Spinal cord (tissue), 10 donors: ENCODE measurements at places on chromosomes 6 and 20. TPM values are rescaled to one million over a fixed set of nuclear protein-coding genes. Genes with fewer than 3 reads are reported as not detected.

- DNase-seq = no peak
Observed at GRCh38 chr6:133637874-133638273, 251.0 kb upstream of the TCF21 start.

- no peak for DNase-seq
Observed at GRCh38 chr6:153059311-153059710, 56.8 kb upstream of the MTRF1L start.

DNA sequence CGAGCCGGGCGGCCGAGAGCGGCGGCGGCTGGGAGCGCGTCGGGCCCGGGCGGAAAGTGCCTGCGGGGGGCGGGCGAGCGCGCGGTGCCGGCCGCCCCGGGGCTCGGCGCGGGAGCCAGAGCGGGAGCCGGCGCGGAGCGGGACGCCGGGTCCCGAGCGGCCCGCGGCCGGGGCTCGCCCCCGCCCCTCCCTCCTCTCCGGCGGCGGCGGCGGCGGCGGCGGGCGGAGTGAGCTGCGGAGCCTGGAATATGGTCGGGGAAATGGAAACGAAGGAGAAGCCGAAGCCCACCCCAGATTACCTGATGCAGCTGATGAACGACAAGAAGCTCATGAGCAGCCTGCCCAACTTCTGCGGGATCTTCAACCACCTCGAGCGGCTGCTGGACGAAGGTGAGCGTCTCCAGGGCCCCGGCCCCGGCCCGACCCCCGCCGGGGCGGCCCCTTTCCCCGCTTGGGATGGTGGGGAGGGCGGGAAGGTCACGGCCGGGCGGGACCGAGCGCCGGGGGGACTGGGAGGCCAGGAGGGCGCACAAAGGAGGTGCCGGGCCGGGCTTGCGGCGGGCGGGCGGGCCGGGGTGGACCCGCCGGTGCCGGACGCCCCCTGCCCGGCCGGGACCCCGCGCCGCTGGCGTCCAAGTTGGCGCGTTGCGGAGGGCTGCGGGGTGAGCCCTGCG lies 565 bp downstream of the QKI start:
- DNase-seq = no peak

DNA sequence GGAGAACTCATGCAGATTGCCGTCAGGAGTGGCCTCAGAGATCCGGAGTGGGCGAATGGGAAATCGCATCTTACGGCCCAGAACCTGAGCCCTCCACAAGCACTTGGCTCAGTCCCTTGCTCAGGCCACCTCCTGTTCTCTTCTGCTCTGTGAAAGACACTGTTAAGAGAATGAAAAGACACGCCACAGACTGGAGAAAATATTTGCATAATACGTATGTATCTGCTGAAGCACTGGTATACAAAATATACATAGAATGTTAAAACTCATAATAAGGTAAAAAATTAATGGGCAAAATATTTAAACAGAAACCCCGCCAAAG lies 838 bp upstream of the POM121L2 start:
- DNase-seq = no peak

DNA sequence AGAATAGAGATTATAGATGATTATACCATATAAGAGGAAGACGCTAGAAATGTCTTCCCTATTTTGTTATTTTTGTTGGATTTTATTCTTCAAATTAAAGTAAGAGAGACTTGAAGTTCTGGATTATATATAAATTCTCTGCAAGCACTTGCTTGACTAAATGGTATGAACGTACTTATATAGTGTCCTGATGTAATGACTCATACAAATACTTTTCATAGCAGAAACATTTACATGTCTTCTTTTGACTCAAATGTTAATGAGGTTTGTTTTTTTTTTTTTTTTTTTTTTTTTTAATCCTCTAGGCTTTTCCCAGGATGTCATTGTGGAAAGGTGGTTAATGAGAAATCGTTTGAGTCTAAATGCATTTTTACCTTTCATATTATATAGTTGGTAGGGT lies 55.0 kb downstream of the PDE7B start:
- no peak for DNase-seq

The NFKBIL1 gene
- 24.4 TPM for total RNA-seq

The RAB5IF gene
- total RNA-seq = 46.7 TPM

- DNase-seq = peak; percentile 83
Observed at GRCh38 chr20:19396460-19397081, 184.1 kb downstream of the SLC24A3 start.

DNA sequence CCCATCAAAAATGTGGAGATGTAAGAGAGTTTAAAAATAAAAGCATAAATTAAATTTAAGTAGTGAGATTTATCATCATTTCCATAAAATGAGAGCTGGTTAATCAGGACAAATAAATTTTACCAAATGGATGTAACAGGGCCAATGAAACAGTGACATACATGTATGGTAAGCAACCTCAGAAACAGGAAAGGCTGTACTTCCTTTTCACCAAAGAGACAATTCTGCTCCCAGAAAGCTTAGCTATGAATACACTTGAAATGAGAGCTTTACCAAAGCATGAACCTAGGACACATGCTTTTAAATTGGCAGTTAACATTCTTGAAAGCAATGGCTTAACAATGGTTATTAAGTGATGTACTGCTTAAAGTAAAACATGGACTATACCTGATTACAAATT lies 12.1 kb upstream of the UBE2J1 start:
- no peak for DNase-seq

- no peak for DNase-seq
Observed at GRCh38 chr6:107348224-107348623, 111.1 kb downstream of the PDSS2 start.

The LHFPL5 gene
- 0.79 TPM for total RNA-seq

The DPPA5 gene
- not detected for total RNA-seq

DNA sequence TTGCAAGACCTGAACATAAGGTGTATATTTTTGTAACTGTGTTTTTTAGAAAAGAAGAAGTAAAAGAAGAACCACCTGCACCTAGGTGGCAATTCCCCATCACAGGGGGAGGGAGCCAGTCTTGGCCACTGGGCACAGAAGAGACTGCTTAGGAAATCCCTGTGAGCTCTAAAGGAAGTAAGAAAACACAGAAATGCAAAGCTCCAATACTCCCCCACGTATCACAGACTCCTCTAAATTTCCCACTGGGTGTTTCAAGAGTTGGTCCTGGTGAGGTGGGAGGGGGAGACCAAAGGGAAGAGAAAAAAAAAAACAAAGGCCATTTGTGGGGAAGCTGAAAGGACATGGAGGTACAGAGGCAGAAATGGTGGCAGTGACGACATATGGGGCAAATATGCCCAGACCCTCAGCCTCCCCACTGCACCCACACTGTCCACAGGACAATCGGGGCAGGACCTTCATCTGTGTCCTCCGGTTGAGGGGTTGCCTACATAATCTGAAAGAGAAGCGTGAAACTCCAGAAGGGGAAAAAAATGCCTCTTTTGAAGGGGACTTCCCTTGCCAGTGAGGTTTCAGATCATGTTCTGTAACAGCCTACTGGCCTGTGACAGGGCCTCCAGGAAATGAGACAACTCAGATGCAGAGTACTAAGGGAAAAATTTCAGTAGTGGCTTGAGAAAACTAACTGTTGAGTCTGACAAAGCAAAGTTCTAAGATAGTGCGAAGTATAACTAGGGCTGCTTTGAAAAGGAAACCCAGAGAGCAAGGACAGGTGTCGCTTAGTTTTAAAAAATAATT lies 226.2 kb upstream of the MARCKS start:
- no peak for DNase-seq

DNA sequence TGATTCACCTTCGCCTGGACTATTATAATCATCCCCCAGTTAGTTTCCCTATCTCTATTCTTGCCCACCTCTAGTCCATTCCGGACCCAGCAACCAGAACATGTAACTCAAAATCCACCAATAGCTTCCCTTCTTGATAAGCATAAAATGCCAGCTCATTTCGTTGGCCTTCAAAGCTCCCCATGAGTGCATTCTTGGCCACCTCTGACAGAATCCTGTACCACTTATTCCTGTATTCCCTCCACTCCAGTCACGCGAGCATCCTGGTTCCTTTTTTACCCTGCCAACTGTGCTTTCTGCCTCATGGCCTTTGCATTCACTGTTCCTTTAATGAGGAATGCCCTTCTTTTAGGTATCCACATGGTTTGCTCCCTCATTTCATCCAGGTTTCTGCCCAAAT lies 36.7 kb downstream of the CYP24A1 start:
- DNase-seq = no peak
